Adipocyte (in vitro differentiated cells): ENCODE measurements at places on chromosomes 3 and 15.

DNA sequence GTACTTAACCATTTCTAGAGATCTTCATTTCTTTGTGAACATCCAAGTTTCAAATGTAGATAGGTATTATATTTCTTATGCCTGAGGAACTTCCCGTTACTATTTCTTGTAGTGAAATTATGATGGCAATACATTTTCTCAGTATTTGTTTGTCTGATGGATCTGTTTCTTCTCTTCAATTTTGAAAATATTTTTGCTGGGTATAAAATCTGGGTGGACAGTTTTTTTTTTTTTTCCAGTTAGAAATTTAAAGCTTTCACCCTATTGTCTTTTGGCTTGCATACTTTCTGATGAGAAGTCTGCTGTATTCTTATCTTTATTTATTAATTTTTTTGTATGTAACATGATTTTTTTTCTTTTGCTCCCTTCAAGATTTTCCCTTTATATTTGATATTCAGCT, 175.8 kb downstream of the SV2B start:
- DNase-seq: no peak

DNA sequence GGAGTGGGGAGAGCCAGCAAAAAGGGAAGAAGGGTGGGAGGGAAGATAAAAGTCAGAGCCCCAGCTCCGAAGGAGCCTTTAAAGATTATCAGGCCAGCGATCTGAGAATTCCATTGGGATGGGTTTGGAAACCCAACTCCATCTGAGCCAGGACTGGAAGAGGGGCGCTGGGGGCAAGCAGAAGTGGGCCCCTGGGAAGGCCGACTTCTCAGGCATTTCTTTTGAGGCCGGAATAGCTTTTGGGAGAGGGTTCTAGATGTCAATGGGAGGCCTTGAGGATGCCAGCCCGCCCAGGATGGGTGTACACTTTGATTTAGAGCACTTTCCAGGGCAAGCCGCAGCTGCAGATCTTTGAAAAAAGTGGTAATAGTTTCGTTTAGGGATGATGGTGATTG, 6.6 kb upstream of the SOX2 start:
- DNase-seq: no peak

DNA sequence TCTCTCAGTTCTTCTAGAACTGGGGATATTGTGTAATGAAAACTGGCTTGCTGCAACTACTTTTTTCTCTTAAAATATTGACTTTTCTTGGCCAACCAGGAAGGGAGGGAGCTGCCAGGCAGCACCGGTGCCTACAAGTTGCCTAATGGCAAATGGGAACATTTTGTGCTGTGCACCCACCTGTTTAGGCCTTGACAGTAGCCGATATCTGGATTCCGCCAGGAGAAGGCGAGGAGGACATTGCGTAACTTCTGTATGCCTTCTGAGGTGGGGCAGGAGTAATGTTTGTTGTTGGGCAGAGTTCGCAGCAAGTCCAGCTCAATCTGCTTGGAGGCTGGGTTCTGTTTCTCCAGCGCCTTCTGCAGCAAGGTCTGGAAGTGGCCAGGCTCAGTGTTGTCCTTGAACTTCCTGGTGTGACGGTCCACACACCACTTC, 64.9 kb downstream of the TBC1D2B start:
- DNase-seq: peak; percentile 3

- no peak for DNase-seq
Observed at GRCh38 chr3:187856555-187856954, 111.3 kb upstream of the BCL6 start.

DNA sequence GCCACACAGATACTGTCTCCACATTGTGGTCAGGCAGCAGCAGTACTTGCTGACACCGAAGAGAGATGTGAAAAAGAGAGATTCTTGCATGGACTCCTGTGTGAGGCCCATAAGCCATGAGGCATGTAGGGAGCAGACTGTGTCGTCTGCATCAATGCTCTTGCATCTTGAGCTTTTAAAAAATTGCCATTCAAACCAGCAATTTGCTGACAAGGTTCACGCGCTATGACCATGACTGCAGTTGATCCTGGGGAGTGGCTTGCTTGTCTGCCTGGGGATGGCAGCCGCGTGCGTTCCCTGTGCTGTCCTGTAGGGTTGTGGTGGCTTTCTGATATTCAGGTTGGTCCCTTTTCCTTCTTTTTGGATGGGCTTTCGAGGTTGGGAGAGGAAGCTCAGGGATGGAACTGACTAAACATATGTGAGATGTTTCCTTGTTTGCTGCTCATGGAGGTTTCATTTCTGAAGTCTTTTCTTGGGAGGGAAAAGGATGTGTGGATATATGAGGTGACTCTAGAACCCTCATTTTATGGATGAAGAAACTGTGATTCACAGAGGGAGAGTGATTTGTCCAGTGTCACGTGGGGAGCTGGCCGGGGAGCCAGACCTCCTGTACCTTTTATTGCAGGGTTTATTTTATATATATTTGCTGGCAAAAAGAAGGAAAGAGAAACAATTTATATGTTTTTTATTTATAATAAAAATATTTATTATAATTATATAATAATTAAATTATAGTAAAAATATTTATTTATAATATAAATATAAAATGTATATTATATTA, 48.6 kb downstream of the LPP start:
- no peak for DNase-seq
